Hepatocyte (in vitro differentiated cells): ENCODE measurements at places on chromosomes 12 and 14. TPM values are rescaled to one million over a fixed set of nuclear protein-coding genes. Genes with fewer than 3 reads are reported as not detected.

- no peak for DNase-seq
Measured at GRCh38 chr12:117680312-117680711, 288.5 kb downstream of the KSR2 start.

Gene ASB2
- polyA plus RNA-seq: 0.27 and 0.32 TPM in 2 replicates

GRCh38 chr14:103107941-103108748 is 13.6 kb downstream of the EXOC3L4 start:
- DNase-seq: no peak

GRCh38 chr12:45713078-45713477 is 16.4 kb upstream of the ARID2 start:
- no peak for DNase-seq

DNA sequence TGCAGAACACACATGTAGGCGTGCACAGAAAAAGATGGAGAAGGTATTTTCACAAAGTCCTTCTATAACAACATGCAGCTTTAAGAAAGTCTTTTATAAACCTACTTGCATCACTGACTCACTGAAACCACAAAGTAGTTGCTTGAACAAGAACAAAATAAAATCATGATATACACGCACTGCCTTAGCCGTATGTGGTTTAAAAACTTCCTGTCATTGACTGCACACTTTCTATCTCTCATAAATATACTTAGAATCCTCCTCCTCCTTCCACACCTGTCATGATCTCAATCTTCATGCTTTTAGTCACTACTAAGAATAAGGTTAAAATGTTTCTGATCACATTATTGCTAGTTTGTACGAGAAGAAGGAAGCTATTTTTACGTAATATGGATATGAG is 31.8 kb upstream of the RAD51AP1 start:
- DNase-seq: no peak

DNA sequence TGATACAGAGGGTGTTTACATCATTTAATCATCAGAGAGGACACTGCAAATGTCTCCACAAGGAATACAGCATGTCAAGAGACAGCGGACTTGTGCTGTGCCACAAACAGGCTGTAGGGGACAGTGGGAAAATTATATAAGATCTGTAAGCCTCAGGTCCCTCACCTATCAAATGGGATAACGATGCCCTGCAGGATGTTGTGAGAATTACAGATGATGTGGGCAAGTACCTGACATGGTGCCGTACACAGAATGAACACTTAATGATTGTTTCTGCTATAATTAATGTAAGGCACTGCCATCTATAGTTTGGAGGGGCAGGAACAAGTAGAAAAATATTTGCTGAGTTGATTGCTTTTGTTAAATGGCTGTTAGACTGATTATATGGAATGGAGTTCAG is 81.9 kb upstream of the GTF2A1 start:
- no peak for DNase-seq

- DNase-seq: no peak
Measured at GRCh38 chr14:59537476-59537875, 39.1 kb downstream of the CCDC175 start.

Gene PTPRB
- 0.36 and 0.41 TPM in 2 replicates for polyA plus RNA-seq

DNA sequence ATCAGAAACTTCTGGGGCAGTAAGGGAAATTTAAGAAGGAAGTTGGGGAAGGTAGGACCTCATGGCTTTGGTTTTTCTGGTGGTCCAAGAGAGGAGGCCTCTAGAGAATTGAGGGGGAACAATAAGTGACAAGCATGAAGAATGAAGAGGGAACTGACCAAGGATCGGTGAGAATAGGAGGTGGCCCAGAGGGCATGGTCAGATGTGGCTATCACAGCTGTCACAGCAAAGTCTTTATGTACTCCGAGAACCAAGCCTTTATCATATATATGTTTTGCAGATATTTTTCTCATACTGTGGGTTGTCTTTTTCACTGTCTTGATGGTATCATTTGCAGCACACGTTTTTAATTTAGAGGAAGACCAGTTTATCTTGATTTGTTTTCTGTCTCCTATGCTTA is 64.3 kb downstream of the PPP2R5C start:
- no peak for DNase-seq

GRCh38 chr14:71267691-71268090 is 360.4 kb downstream of the PCNX1 start:
- no peak for DNase-seq

Gene FAM181A
- 0.90 TPM in 1 of 2 replicates, not detected in the other for polyA plus RNA-seq

Gene CYP46A1
- 1.7 and 2.3 TPM in 2 replicates for polyA plus RNA-seq

Gene ENDOU
- polyA plus RNA-seq: 1.0 TPM in 1 of 2 replicates, not detected in the other

DNA sequence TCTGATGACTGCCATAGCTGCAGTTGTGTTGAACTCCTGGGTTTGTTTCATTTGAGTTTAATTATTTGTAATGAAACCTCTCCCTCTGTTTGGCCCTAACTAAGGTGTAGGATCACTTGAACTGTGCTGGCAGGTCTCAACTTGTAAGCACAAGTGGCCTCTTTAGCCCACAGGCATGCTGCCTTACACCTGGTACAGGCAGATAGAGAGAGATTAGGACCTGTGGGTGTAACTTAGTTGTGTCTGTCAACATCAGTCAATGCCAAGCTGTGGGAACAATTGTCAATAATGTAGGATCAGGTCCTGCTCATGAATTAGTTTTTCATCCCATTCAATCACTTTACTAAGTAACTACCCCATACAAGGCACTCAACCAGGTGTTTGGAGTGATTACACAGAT is 263.0 kb upstream of the G2E3 start:
- DNase-seq: no peak

DNA sequence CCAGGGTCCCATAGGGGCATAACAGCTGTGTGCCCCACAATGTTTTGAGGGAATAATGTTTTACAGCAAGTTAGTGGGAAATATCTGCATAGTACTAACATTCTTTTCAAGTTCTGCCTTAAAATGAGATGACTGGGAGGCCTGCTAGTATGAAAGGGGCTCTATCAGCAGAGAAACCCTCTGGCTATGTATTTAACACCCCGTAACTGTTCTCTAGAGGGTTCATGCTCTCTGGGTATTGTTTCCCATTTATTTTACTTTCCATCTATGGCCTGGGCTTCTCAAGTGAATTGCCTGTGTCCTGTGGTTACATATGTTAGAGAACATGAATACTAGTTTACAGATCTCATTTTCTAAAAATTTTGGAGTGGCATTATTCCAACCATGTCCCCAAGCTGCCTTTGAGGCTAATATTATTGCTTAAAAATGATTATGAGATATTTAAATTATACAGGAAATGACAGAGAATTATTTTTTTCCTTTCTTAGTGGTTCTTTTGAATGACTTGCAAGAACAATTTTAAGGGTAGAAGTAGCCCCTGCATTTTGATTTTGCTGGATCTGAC is 37.5 kb downstream of the GNG2 start:
- no peak for DNase-seq

GRCh38 chr12:67519484-67520433 is 128.8 kb upstream of the DYRK2 start:
- no peak for DNase-seq

GRCh38 chr14:75051556-75051899 is 261 bp upstream of the MLH3 start:
- no peak for DNase-seq

DNA sequence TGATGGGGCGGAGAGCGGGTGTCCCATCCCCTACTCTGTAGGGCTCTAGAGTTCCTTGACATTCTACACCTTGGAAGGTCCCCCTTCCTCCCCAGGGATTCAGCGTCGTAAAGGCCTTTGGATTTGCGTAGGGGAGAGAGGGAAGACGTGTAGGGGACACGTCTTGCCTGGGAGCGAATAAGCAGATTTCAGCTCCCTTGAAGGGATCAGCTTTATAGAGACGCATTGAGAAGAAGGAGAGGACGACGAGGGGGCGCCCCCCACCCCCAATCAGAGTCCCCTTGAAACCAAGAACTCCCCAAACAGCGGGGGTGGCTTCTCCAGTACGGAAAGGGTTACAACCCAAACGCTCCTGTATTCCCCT is 324 bp downstream of the CALCOCO1 start:
- DNase-seq: no peak

DNA sequence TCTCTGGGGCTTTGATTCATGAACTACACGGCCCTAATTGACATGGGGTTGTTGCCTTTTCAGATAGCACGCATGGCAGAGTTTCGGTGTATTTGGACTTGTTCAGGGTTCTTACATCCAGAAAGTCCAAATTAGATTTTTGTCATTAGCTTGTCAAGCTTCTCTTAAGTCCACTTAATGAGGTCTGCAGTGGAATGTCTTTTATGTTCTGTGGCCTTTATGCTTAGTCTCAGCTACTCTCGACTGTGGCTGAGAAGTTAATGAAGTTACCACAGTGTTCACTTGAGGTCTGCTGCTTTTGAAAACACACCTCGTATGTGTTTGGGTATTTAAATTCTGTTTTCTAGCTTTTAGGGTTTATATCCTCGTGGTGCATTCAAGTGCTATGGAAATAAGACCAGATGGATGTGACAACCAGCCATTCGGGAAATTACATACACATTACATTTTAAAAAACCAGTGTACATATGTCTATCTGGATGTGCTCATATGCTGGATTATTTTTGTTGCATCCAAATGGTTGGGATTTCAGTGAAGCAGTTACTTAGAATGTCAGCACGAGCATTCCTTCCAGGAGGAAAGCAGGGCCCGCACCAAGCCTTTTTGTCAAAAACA is 80.2 kb downstream of the RMST start:
- no peak for DNase-seq

DNA sequence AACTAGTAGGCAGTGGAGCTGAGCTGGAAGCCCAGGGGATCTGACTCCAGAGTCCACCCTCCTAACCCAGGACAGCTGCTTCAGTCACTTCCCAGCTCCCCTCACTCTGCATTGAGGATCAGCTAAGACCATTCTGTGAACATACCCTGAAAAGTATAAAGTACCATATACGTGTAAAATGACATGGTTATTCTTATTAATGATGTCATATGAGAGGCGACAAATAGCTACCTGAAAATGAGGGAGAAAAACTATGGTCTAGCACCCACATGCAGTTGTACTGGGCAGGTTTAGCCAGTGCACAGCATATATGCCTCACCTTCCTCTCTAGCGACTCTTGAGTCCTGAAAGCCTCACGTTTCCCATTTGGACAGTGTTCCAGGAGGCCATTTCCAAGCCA is 461.9 kb downstream of the RAD51B start:
- no peak for DNase-seq

Gene SLC4A8
- 14.9 and 20.3 TPM in 2 replicates for polyA plus RNA-seq

Gene CLEC4A
- 0.58 and 1.0 TPM in 2 replicates for polyA plus RNA-seq

DNA sequence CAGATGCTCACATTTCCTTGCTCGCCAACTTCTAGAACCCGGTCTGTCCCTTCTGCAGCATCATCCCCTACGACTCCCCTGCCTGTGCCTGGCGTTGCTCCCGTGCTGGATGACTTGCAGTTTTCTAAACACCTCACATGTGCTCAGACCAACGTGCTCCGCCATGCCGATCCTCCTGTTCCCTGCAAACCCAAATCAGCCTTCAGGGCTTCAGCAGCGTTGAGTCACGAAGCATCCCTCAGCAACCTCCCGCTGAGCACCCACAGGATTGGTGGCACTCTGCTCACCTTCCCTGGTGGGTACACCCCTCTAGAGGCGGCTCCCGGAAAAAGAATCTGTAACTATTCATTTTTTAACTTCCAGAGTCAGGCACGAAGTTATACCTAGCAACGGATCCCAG is 2.8 kb upstream of the PIWIL1 start:
- no peak for DNase-seq

DNA sequence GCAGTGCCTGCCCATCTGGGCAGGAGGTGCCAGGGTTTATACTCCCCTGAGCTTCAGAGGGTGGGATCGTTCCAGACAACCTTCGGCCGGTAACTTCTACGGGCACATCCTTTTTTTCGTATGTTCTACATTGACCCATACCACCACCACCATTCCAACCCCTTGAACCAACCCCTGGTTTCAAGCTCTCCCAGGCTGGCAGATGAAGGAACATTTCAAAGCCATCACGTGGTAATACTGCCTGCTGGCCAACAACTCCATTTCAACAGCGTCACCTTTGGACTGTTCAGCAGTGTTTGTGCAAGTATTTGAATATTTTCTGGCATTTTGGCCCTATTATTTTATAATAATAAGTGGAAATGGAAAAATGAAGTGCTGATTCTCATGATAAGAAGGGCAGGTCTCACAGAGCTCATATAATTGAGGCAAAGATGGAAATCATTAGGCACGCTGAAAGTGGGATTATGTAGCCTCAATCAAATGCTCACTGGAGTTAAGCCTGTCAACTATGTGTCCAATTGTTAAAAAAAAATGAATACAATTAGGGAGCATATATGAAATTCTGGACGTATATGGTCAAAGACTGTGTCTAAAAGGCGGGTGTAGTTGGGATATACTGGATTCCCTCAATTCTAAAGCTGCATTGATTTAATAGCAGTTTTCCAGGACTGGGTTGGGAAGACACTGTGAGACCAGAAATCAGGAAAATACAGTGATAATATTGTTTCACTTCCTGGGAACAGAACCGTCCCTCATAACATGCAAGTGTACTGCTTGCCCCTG is 162.1 kb downstream of the ZFP36L1 start:
- no peak for DNase-seq

DNA sequence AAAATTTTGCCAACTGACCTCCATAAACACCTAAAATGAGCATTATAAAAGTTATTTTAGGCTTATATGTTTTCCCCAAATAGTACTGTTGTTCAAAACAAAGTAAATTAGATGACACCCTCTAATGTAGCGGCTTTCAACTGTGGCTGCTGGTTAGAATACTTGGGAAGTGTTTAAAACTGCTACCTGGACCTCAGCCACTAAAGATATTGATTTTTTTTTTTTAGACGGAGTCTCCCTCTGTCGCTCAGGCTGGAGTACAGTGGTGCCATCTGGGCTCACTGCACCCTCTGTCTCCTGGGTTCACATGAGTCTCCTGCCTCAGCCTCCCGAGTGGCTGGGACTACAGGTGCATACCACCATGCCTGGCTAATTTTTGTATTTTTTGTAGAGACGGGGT is 16.2 kb downstream of the PRORP start:
- DNase-seq: no peak

Gene SRRM4
- polyA plus RNA-seq: 0.01 and 0.05 TPM in 2 replicates
